ENCODE measurements at places on chromosomes 1 and 21. TPM values are rescaled to one million over a fixed set of nuclear protein-coding genes. Genes with fewer than 3 reads are reported as not detected.

- peaks cover 17% of the 10 kb centered on the region for H3K27me3 ChIP-seq
- H3K4me3 ChIP-seq = no peak overlapping the region
- no peak for DNase-seq
- H3K4me1 ChIP-seq = peaks cover 37% of the 10 kb centered on the region
- H3K27ac ChIP-seq = no peak overlapping the region
- no peaks in the 10 kb centered on the region for H3K36me3 ChIP-seq
Measured at GRCh38 chr21:43330306-43330881, 96.5 kb downstream of the SIK1 start.

GRCh38 chr1:162956922-162957321 lies 95.9 kb upstream of the CCDC190 start:
- no peaks in the 10 kb centered on the region for H3K27me3 ChIP-seq
- no peak overlapping the region for H3K27ac ChIP-seq
- no peak overlapping the region for H3K4me3 ChIP-seq
- DNase-seq = no peak
- no peaks in the 10 kb centered on the region for H3K4me1 ChIP-seq
- no peaks in the 10 kb centered on the region for H3K36me3 ChIP-seq

DNA sequence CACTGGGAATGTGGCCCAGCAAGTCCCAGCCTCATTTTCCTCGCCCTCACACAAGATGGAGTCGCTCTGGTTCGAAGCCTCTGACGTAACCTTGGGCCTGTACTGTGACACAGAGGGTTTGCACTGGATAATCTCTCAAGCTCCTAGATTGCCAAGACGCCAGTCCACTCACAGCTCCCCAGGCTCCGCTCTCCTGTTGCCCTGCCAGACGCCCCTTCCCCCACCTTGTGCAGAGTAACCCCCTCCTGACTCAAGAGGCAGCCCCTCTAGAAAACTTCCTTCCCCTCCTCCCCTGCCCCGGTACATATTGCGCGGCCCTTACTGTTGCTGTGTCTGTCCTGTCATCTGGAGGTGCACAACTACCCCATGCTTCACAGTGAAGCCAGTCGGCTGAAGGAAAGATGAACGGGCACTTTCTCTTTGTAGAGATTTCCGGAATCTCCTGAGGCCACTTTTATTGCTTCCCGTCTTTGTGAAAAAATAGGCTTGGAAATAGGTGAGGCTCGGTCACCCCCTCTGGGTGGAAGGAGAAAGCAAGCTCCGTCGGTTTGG lies 981 bp upstream of the KIAA1614 start:
- peaks cover 31% of the 10 kb centered on the region for H3K4me1 ChIP-seq
- no peaks in the 10 kb centered on the region for H3K36me3 ChIP-seq
- peak overlapping the region; percentile 78 for H3K4me3 ChIP-seq
- peak overlapping the region; percentile 43 for H3K27ac ChIP-seq

GRCh38 chr1:59025898-59026426 lies 242.1 kb upstream of the JUN start:
- no peaks in the 10 kb centered on the region for H3K27me3 ChIP-seq
- H3K36me3 ChIP-seq = no peaks in the 10 kb centered on the region
- H3K4me1 ChIP-seq = no peaks in the 10 kb centered on the region
- no peak overlapping the region for H3K4me3 ChIP-seq
- DNase-seq = no peak

GRCh38 chr1:198873696-198874230 lies 234.9 kb downstream of the PTPRC start:
- no peak for DNase-seq
- no peak overlapping the region for H3K4me3 ChIP-seq
- peaks cover 15% of the 10 kb centered on the region for H3K4me1 ChIP-seq
- no peaks in the 10 kb centered on the region for H3K27me3 ChIP-seq

DNA sequence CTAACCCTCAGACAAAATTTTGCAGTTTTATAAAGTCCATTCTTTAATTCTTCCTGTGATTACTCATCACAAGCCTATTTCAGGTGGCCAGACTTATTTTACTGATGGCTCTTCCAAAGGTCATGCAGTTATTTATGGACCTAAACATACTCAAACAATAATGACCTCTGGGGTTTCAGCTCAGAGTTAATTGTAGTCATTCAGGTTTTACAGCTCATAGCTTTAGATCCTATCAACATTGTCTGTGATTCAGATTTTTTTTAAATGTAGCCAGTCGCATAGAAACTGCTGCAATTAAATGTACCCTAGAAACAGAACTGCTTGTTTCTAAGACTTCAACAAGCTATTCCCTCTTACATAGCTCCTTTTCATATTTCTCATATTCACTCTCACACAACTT lies 270.8 kb downstream of the COL11A1 start:
- H3K27ac ChIP-seq = no peak overlapping the region
- no peak for DNase-seq
- no peak overlapping the region for H3K4me3 ChIP-seq
- no peaks in the 10 kb centered on the region for H3K36me3 ChIP-seq

DNA sequence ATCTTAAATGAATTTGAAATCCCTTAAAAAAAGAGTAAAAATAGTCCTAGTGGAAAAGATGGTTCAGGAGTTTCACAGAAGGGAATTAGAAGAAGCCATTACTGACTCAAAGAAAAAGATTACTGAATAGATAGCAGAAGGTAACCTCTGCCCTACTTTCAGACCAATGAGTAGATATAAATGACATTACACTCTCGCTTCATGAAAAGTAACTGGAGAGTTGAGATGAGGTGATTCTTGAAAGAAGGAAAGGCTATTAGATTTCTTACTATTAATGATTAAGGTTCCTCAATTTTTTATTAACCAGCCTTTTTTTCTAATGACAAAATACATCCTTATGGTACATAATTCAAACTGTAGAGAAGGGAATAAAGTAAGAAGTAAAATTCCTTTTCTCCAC lies 28.3 kb downstream of the CCN1 start:
- H3K4me3 ChIP-seq = no peak overlapping the region
- H3K4me1 ChIP-seq = peaks cover 10% of the 10 kb centered on the region
- no peaks in the 10 kb centered on the region for H3K36me3 ChIP-seq

DNA sequence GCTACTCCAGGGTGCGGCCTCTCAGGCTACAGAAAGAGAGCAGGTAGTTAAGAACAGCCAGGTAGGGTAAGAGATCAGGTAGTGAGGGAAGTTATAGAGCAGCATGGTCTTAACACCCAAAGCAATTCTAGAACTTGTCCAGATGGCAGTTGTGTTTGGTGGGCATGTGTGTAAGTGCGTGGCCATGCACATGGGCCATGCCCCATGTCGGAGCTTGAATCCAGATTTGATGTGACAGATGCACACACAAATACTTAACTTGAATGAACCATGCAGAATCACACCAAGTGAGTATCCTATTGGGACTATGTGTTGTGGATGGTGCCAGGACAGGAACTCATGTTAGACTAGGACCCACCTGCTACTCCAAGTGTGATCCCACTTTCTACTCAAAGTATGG lies 145.7 kb upstream of the HMGB4 start:
- peaks cover 12% of the 10 kb centered on the region for H3K27me3 ChIP-seq
- DNase-seq = no peak
- no peaks in the 10 kb centered on the region for H3K4me1 ChIP-seq
- H3K4me3 ChIP-seq = no peak overlapping the region
- H3K36me3 ChIP-seq = no peaks in the 10 kb centered on the region

GRCh38 chr1:236334893-236335545 lies 53.3 kb upstream of the ERO1B start:
- H3K27me3 ChIP-seq = no peaks in the 10 kb centered on the region
- no peaks in the 10 kb centered on the region for H3K4me1 ChIP-seq
- H3K27ac ChIP-seq = no peak overlapping the region

DNA sequence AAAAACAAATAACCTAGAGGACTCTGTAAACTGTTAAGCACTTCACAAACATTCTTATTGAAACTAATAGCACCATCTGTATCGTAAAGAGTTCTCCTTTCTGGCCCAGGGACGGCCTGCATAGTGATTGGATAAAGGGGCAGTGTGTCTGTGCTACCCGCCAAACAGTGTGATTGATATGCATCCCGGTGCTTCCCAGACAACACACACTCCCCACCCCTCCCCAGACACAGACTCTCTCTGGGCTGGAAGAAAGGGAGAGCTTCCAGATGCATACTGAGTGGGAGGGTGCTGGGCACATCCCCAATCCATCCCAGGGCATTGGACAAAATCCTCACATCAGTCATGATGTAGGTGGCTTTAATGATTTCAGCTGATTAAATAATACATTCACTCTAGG lies 3.7 kb downstream of the HSD11B1 start:
- DNase-seq = no peak
- peaks cover 28% of the 10 kb centered on the region for H3K27me3 ChIP-seq
- H3K4me3 ChIP-seq = no peak overlapping the region
- H3K4me1 ChIP-seq = no peaks in the 10 kb centered on the region
- H3K27ac ChIP-seq = no peak overlapping the region

- no peaks in the 10 kb centered on the region for H3K27me3 ChIP-seq
- H3K4me3 ChIP-seq = no peak overlapping the region
- no peaks in the 10 kb centered on the region for H3K4me1 ChIP-seq
- no peak overlapping the region for H3K27ac ChIP-seq
Measured at GRCh38 chr1:55078470-55078869, 39.1 kb downstream of the PCSK9 start.

- H3K36me3 ChIP-seq = no peaks in the 10 kb centered on the region
- H3K4me1 ChIP-seq = no peaks in the 10 kb centered on the region
- no peak overlapping the region for H3K27ac ChIP-seq
- DNase-seq = no peak
- H3K27me3 ChIP-seq = peaks cover 3% of the 10 kb centered on the region
Measured at GRCh38 chr1:223248770-223249140, 105.7 kb upstream of the TLR5 start.

DNA sequence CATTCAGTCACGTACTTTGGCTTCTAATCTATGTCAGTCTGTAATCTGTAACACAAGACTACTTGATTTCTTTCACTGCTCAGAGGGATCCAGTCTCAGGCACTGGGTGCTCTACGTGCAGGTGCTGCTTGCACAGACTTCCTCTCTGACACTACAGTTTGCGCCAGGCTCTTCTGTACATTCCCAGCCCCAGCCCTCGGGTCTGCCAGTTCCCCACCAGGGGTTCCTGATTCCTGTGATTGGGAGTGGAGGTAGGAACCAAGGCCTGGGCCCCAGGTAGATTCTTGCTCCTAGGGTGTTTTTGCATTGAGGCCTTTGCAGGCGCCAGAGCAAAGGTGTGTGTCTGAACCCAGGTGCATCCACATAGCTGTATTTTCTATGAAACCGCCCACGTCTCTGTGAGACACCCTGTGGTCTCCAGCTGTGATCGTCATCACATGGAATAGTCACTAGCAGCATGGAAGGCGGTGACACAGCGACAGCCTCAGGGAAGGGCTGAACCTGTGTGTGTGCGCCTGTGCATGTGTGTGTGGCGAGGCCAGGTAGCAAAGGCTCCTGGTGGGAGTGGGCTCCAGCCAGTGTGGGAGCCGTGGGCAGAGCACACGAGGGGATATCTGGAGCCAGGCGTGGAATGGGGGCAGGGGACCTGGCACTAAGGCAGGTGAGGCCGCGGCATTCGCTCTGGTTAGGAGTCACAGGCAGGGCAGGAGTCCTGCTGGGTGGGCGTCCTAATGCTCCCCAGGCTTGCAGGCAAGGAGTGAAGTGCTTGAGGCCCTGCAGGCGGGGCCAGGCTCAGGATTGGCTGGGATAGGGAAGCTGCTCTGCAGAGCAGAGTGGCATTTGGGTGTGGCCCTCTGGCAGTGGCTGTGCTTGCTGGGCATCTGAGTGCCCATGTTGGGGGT lies 5.2 kb downstream of the GJC2 start:
- no peaks in the 10 kb centered on the region for H3K27me3 ChIP-seq
- no peak overlapping the region for H3K4me3 ChIP-seq
- H3K27ac ChIP-seq = peak overlapping the region; percentile 73
- no peaks in the 10 kb centered on the region for H3K36me3 ChIP-seq

The BMP8B gene
- total RNA-seq = 1.4 TPM

DNA sequence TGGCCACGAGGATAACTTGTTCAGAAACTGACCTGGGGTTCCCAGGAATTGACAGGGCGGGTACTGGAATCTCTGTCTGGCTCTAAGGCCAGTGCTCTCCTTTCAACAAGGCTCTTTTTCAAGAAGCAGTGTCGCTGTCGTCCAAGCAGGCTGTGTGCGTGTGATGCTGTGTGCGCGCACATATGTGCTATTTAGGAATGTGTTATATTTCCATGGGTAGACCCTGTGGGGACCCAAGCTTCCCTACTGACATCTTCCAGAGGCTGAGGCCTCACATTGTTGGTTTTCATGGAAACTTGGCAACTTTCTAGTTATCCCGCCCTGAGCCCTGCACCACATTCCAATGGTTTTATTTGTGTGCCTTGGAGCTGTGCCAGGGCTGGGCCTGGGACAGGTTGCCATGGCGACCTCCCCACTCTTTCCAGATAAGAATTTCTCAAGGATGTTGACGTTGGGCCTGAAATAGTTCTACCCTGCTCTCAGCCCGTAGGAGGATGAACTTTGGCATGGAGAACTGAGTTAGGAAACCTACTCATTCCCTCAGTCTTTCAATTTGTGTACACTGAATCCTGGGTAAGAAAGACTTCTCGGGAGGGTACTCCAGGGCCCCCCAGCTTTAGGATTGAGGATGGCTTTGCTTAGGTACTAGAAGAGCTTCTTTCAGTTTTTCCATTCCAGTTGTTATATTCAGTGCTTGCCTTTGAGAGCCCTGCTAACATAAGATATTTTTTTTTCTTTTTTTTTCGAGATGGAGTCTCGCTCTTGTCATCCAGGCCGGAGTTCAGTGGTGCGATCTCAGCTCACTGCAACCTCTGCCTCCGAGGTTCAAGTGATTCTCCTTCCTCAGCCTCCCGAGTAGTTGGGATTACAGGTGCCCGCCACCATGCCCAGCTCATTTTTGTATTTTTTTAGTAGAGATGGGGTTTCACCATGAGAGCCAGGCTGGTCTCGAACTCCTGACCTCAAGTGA lies 38.8 kb upstream of the SRSF10 start:
- H3K4me1 ChIP-seq = peaks cover 19% of the 10 kb centered on the region
- no peak for DNase-seq
- H3K27me3 ChIP-seq = no peaks in the 10 kb centered on the region
- no peaks in the 10 kb centered on the region for H3K36me3 ChIP-seq
- peak overlapping the region; percentile 5 for H3K27ac ChIP-seq
